ENCODE measurements at places on chromosomes 7 and 10.
A peak's percentile ranks its signal among the peaks of the same experiment; 100 is the strongest.

- DNase-seq: no peak
Measured at GRCh38 chr10:71512761-71513539, 116.2 kb downstream of the CDH23 start.

DNA sequence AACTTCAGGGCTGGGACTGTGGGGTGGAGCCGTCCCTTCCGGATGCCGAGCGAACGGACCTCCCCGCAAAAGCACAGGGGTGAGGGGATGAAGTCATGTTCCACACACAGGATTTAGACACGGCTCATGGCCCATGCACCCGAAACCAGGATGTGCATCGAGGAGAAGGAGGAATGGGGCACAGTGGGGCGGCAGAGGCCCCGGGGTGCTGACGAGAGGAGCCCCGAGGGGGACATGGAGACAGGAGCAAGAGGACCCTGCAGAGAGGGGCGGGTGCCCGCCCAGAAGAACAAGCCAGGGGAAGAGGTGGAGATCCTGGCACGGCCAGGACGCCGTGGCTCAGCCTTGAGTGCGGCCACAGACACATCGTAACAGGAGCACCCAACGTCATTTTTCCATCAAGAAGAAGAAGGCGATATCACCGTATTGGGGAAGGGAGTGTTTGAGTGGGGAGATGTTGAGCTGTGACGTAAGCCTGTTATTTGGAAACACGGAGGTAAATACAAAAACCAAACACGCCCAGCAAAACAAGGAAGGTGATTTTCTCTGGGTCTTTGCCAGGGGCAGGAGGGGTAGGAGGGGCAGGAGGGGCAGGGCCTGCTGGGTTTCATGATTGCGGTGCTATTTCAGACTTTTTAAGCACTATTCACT is 25.3 kb upstream of the FOXL3 start:
- no peak for DNase-seq

GRCh38 chr7:16353226-16353625 is 68.1 kb downstream of the CRPPA start:
- no peak for DNase-seq

DNA sequence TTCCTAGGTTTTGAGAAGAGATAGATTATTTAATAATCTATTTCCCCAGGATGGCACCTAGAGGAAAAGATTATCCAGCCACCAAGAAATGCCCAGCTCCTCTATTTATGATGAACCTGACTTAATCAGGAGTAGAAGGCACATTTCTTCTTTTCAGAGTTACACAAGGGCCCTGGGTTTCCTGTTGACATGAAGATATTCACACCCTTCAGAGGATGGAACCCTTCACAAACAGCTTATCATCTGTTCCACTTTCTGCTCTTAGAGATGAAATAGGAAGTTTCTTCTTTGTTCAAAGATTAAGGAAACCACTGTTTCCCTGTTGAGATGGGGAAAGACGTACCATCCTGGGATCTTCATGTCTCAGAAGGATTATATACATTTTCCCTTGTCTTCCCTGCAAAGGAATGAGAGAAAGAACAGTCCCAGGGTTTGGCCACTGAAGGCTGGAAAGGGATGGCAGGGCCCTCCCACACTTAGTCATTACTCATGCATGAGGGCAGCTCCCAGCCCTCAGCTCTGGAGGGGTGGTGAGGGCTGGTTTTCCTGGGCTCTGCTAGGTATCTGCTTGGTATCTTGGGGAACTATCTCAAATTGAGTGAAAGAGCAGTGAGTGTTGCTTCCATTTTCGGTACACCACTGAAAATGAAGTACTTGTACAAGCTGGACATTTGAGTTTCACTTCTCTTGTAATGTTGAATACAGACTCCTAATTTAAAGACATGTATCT is 64.0 kb downstream of the MTPAP start:
- DNase-seq: peak; percentile 2

- DNase-seq: no peak
Measured at GRCh38 chr10:4195213-4195612, 410.2 kb upstream of the KLF6 start.

DNA sequence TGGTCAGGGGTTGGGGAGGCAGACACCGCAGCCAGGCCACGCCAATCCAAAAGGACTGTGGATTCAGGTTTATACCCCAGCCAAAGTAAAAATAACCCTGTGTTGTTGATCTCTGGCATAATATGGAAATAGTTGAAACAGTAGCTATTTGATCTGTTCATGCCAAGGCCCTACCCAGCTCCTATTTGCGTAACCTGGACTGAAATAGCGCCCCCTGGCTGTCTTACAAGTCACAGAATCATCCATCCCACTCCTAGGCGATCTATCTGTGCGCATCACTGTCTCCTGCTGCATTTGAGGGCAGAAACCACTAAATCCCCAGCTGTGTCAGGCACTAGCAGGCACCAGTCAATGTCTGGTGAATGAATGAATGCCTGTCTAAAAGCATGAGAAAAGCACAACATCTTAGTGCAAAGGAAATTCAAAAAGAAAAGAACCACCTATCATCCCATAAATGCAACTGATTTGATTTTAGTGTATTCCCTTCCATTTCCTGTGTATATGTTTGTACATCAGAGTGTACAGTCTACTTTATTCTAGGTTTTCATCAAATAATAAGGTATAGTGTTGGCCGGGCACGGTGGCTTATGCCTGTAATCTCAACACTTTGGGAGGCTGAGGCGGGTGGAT is 160.0 kb downstream of the SLIT1 start:
- DNase-seq: peak; percentile 73

GRCh38 chr7:125396466-125397151 is 467.0 kb upstream of the POT1 start:
- no peak for DNase-seq

Data from midbrain (tissue), 1 donor.